ENCODE measurements at places on chromosomes 1 and 21.

- no peak for DNase-seq
Measured at GRCh38 chr1:236959112-236959511, 45.1 kb downstream of the MT1HL1 start.

DNA sequence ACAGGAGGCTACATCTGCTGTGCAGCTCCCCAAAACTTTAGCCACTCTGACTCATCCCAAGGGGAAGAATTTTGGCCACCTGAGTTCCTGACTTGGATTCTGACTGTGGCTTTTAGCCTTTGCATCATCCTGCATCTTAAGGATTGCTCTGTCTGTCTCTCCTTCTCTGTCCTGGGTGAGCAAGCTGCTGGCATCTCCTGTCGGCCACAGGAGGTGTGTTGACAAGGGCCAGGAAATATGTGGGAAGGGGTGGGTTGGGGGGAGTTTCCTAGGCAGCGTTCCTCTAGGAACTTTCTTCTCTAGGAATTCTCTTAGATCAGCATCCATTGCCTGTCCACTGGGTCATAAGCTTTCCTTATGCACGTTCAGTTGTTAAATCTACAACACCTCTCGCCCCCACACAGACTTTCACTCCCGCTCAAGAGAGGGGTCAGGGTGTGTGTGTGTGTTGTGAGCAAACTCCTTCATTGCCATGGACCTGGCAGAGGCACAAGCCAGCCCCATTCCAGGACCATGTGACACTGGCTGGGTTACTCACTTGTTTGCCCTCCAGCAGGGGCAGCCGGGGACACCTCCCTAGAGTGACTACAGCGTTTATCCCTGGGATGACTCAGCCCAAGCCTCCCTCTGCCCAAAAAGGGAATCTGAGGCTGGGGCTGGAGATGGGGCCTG is 145.0 kb upstream of the DUSP10 start:
- DNase-seq, result no peak

- no peak for DNase-seq
Measured at GRCh38 chr1:201480231-201481003, 11.4 kb upstream of the PHLDA3 start.

- DNase-seq, result no peak
Measured at GRCh38 chr1:206554211-206554610, 46.9 kb downstream of the RASSF5 start.

- no peak for DNase-seq
Measured at GRCh38 chr1:231232870-231233734, 7.9 kb upstream of the GNPAT start.

- no peak for DNase-seq
Measured at GRCh38 chr1:202160377-202160940, at the start of gene PTPN7. PTPN7 (minus strand) TSS chr1:202160602; CDS start chr1:202159402, 1,200 bp downstream.

GRCh38 chr1:43321331-43321891 is 16.2 kb upstream of the MPL start:
- no peak for DNase-seq

DNA sequence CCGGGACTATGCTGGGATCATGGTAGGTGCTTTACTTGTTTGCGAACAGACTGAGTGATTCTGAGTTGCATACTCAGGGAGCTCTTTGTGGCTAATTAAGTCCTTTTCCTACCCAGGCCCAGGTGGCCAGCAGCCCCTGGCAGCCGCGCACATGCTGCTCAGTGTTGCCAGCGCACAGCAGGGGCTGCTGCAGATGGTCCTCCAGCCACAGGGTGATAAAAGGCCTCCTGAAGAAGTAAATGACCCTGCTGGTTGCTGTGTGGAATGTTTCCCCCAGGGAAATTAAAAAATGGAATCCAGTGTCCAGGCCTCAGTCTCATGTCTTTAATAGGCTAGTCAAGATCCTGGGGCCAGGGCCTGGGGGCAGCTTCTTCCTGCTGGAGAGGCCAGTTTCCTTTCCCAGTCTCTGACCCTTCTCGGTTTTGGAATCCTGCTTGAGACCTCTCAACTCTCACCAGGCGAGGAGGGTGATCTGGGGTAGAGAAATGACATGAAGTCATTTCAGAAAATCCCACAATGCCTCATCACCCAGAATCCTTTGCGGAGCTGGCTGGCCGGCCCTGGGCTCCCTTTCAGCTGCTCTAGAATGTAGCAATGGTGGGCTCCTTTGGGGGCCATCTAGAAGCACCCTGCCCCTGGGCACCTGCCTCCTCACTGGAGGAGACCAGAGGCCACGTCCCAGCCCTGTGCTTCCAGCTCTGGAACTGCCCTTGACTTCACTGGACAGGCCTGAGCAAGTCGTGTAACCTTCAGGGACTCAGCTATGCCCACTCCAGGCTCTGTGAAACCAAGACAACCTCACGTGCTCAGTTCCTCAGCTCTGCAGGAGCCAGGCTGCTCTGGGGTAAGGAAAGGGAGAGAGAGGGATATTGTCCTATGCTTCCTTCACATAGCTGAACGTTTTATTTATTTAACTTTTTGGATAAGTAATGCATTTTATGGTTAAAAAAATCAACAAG is 131.4 kb downstream of the MRPS6 start:
- DNase-seq, result no peak

DNA sequence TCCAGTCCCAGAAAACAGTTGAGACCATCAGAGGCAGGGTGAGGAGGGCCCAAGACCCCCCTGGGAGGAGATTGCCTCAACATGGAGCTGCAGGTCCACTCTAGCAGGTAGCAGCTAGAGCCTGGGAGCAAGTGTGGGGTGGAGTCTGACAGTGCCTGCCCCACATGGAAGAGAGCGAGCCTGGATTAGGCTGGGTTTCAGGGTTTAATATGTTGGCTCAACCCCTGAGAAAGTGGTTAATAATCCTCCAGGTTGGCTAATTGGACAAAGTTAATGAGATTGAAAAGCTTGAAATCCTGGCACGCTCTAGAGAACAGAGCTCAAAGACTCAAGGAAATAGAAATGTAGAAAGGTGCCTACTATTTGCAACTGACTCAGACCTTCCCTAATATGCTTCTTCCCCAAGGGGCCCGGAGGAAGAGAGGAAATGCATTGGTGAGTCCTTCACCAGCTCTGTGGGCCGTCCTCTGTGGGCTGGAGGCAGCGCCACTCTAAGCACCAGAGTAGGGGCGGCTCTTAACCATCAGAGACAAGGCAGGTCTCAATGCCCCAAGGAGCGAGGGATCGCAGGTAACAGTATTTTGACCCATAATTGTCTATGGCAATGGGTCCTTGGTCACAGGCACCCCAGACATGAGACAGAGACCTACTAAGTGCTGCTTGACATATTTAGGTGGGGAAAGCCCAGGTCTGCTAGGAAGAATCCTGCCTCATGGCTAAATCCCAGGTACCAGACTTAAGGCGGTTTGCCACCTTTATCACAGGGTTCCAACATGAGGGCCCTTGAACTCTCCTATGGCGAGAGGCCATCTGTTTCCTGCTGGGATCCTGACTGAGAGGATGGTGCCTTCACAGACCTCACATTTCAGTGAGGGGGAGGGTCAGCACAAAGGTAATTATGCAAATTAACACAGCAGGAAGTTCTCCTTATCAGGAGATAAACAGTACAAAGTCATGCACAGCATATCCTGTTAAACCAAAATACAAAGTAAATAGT is 33.8 kb downstream of the RSPH1 start:
- no peak for DNase-seq

DNA sequence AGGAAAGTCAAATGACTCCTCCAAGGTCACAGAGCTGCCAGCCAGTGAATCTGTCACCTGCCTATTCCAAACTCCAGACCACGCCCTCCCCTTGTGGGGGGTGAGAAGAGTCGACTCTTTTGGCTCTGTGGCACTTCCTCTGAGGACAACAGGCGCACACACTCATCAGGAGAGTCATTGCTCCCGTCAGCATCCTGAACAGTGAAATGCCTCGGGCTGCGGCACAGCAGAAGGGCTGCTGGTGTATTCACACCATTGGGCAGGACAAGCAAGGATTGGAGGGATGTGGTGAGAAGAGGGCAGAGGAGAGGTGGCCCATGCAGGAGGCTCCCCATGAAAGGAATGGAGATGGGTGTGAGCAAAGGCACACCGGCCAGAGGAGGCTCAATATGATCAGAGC is 239.0 kb downstream of the TOMM20 start:
- DNase-seq, result no peak

GRCh38 chr21:25581582-25581981 is 25.7 kb downstream of the MRPL39 start:
- no peak for DNase-seq

DNA sequence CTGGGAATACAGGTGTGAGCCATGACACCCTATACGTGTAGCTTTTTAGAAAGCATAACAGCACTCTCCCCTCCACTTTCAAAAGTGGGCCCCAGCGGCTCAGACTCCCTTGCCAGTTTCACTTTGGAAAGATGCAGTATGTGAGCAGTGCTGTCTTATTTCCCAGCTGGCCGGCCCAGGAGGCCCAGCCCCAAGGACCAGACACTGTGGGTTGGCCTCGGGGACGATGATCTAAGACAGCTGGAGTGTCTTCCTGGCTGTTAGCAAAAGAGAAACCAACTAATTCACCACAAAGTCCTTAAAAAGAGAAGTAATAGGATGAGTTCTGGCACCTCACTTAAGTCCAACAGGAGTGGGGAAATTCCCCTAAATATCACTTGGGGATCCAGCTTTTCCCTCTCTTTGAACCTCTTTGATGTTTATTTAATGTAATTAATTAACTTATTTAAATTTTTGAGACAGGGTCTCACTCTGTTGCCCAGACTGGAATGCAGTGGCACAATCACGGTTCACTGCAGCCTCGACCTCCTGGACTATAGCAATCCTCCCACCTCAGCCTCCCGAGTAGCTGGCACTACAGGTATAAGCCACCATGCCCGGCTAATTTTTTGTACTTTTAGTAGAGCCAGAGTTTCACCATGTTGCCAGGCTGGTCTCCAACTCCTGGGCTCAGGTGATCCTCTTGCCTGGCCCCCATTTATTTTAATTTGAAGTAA is 17.6 kb upstream of the CLIC4 start:
- DNase-seq, result no peak

- no peak for DNase-seq
Measured at GRCh38 chr1:64030411-64030810, 173.0 kb upstream of the UBE2U start.

DNA sequence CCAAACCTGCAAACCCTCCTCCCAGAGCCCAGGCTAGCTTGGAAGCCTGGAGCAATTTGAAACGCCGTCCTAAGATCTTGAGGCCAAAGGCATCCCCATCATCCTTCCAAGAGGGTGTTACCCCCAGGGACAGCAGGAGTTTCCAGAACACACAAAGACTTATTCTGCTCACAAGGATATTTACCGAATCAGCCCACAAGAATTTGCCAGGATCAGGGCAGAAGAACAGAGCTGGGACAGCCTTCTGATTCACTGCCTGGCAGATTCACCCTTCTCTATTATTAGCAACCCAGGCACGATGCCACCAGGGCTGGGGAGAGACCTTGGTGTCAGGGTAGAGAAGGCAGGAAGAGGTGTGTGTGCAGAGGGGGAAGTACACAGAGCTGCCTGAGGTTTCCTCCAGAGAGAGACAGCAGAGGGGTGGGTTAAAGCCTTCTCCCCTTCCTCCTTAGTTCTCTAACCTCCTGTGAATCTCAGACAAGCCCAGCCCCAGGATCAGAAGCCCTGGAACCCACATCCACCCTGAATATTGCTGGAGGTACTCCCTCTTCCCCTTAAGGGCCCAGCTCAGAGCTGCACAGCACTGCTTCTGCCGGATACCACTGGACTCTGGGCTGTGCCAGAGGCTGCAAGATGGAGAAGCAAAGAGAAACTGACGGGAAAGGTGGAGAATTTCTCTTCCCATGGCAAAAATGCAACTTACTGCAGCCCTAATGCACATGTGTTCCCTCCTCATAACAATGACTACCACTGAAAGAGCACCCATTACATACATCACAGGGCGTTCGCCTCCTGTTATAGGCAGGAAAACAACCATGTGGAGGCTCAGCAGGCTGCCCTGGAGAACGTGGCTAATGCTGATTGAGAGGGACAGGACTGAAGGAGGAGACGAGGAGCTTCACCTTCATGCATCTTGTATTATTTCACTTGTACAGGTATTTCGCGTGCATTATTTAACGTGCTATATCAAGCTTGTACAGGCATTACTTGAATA is 61.8 kb downstream of the ITPKB start:
- DNase-seq, result no peak

DNA sequence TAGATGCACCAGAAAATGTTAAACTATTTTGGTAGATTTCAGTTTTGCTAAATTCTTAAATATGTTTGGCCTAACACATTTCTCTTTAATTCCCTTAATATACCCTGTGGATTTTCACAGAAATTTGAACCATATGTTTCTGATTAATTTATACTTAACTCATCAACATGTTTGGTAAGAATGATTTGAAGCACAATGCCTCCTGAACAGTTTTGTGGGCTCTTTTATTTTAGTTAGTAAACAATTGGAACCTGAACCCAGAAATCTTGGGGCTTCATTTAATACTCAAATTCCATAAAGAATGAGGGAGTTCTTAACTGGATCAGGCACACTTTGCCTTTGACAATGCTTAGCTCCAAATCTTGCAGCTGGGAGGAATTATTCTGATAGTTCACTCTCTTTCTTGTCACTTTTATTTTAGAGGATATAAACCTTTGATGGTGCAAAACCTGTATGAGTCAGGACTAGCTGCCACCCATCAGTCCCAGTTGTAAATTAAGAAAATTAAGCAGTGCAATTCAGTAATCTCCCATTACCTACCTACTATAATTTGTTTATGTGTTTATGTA is 24.6 kb upstream of the LYPLAL1 start:
- DNase-seq, result no peak

- no peak for DNase-seq
Measured at GRCh38 chr1:230208619-230209261, 141.7 kb downstream of the GALNT2 start.

DNA sequence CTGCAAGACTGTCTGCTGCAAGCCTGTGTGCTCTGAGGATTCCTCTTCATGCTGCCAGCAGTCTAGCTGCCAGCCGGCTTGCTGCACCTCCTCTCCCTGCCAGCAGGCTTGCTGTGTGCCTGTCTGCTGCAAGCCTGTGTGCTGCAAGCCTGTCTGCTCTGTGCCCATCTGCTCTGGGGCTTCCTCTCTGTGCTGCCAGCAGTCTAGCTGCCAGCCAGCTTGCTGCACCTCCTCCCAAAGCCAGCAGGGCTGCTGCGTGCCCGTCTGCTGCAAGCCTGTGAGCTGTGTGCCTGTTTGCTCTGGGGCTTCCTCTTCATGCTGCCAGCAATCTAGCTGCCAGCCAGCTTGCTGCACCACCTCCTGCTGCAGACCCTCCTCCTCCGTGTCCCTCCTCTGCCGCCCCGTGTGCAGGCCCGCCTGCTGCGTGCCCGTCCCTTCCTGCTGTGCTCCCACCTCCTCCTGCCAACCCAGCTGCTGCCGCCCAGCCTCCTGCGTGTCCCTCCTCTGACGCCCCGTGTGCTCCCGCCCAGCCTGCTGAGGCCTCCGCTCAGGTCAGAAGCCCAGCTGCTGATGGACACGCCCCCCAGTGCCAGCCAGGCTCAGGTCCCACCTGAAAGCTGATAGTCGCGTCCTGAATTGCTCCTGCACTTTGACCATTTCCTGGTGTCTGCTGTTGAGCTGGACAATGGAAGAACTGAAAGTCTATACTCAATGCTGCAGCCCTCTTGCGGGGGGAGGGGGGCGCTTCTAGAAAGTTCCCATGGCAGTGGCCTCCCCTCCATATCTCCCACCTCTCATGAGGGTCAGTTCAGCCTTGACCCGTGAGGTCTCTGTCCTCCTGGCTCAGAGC is 1.2 kb downstream of the KRTAP10-4 start:
- DNase-seq, result no peak
